ENCODE measurements at places on chromosomes 7 and 10. TPM values are rescaled to one million over a fixed set of nuclear protein-coding genes. Genes with fewer than 3 reads are reported as not detected.

DNA sequence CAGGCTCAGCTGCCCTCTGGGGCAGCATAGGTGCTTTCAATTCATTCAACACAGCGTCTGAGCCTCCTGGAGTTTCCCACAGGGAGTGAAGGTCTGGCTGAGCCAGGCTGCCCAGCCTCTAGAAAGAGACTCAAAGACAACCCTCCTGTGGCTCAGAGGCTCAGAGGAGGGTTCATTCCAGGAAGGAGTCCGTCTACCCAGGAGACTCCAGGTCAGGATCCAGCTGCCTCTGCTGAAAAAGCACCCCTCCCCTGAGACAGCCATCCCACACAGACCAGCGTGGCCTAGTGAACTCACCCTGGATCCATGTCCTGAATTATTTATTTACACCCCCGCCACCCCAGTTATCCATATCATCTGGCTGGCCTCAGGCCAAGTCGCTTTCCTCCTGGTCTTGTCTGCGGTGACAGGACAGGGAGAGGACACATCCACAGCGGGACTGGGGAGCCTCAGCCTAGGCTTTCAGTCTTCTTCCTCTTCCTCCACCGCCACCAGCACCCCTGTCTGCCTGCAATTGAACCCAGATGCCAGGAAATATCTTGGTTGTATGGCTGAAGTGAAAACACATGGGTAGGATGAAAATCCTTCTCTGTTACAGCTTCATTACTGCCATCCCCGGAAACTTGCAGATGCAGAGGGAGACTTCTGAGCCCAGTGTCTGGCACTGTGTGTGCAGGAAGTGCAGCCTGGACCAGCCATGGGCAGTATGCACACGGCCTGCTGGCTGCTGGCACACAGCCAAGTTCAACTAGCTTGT is 44.0 kb upstream of the COL13A1 start:
- peaks cover 43% of the 10 kb centered on the region for H3K4me1 ChIP-seq
- H3K36me3 ChIP-seq: no peaks in the 10 kb centered on the region
- H3K27me3 ChIP-seq: no peaks in the 10 kb centered on the region
- peak overlapping the region; percentile 34 for H3K4me3 ChIP-seq
- peak overlapping the region; percentile 95 for H3K27ac ChIP-seq

- no peak overlapping the region for H3K4me3 ChIP-seq
- H3K27me3 ChIP-seq: no peaks in the 10 kb centered on the region
- H3K36me3 ChIP-seq: no peaks in the 10 kb centered on the region
- H3K4me1 ChIP-seq: peaks cover 8% of the 10 kb centered on the region
- no peak for DNase-seq
- H3K27ac ChIP-seq: no peak overlapping the region
These were observed 88.0 kb downstream of the CPED1 start for GRCh38 chr7:121076350-121077164.

- H3K4me1 ChIP-seq: peaks cover 7% of the 10 kb centered on the region
- H3K4me3 ChIP-seq: no peak overlapping the region
- no peaks in the 10 kb centered on the region for H3K27me3 ChIP-seq
- no peaks in the 10 kb centered on the region for H3K36me3 ChIP-seq
These were observed 59.5 kb upstream of the KLF6 start for GRCh38 chr10:3844491-3845025.

- H3K4me3 ChIP-seq: no peak overlapping the region
- no peak overlapping the region for H3K27ac ChIP-seq
- no peaks in the 10 kb centered on the region for H3K36me3 ChIP-seq
- DNase-seq: no peak
- H3K27me3 ChIP-seq: no peaks in the 10 kb centered on the region
These were observed 517.0 kb downstream of the INHBA start for GRCh38 chr7:41185851-41186250.

GRCh38 chr7:76281006-76281705 is 21.3 kb upstream of the HSPB1 start:
- peak overlapping the region; percentile 71 for H3K4me3 ChIP-seq
- no peaks in the 10 kb centered on the region for H3K36me3 ChIP-seq
- no peak overlapping the region for H3K27ac ChIP-seq
- DNase-seq: no peak

- H3K4me1 ChIP-seq: peaks cover 5% of the 10 kb centered on the region
- H3K4me3 ChIP-seq: no peak overlapping the region
- H3K27me3 ChIP-seq: peaks cover 21% of the 10 kb centered on the region
- H3K36me3 ChIP-seq: no peaks in the 10 kb centered on the region
These were observed 79.0 kb upstream of the HABP2 start for GRCh38 chr10:113473851-113474250.

HOXA3 gene
- not detected for total RNA-seq

POM121C gene
- total RNA-seq: 43.3 TPM
